CD4-positive, alpha-beta T cell treated with Interleukin-4 for 1 hour (primary cell): ENCODE measurements at places on chromosomes 16 and 17.

DNA sequence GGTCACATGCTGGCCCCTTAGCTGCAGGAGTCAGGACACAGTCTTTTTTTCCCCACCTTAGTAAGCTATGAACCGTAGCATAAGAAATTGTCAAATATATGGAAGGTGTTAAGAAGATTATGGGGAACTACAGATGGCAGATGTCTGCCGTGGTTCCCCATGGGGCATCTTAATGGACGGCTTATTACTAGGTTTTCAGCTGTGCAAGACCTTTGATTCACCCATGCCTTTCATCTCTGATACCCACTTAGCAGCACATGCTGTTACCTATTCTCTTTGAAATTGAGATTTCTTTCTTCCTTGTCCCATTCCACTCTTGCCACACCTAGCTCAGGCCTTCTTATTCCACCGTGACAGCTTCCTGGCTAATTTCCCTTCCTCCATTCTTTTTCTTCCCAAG is 70.7 kb downstream of the RPTOR start:
- no peak for DNase-seq

- no peak for DNase-seq
Measured at GRCh38 chr17:9343516-9343915, 232.1 kb downstream of the STX8 start.

DNA sequence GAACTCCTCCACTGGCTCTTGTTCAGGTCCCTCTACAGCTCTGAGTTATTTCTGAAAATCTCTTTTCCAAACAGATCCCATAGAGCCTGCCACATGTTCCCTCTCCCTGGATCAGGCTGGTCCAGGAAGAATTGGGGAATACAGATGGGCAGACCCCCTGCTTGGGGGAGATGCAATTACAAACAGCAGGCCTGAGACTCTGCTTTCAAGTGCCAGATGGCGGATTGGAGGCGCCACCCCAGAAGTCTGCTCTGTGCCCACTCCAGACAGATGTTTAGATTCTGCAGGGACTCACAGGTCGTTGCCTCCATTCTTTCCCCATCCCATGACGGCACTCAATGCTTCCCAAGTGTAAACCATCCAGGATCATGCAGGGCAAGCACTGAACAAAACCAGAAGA is 316.6 kb downstream of the SLC39A11 start:
- no peak for DNase-seq

- no peak for DNase-seq
Measured at GRCh38 chr17:62661337-62661736, 33.9 kb downstream of the MRC2 start.

DNA sequence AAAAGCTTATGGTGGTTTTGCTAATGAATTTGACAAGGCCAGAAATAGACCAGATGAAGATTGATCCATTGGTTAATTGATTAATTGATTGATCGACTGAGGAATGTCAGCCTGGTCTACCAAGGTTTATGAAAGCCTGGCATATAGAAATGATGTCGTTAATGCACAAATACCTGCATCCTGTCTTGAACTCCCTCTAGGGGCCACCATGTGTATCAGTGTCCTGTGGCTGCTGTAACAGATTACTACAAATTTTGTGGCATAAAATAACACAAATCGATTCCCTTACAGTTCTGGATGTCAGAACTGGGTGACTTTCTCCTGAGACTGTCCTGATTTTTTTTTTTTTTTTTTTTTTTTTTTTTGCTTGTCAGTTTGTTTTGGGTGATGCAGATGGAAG is 553.2 kb downstream of the MAF start:
- peak; percentile 41 for DNase-seq

DNA sequence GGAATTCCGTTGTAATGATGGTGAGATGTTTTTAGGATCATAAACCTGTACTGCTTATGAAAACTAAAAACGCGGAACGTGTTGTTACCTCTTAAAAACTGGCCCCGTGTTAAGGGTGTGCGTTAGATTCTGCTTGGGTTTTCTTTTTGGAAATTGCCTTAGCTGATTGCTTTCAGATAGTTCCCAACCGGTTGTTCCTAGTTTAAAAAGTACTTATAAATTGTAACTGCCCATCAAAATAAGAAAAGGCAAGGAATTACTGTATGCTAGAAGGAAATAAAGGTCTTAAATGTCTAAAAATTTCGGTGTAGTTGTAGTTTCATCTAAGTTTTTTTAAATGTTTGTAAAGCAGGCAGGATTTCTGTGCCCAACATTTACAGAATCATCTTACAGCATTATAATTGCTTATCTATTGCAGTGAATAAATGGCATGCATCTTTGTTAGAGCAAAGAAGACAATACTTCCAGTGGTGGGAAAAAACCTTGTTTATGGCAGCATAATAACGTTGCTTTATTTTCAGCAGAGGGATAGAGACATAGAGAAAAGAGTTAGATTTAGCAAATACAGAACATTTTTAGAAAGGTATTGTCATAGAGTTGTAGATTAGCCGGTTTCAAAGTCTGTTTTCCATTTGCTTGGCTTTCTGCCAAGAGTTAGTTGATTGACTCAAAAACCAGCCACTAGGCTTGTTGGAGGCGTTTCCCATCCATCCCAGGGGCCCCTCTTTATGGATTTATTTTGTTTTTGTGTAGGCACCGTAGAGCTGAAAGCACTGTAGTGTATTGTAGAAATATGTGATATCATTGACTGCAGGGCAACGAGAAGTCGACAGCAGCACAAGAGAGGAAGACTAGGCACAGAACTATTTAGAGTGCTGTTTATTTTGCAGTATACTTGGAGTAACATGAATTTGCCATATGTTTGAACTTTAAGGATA is 1.7 kb downstream of the PPM1D start:
- no peak for DNase-seq

- no peak for DNase-seq
Measured at GRCh38 chr16:86827521-86827920, 249.2 kb downstream of the FOXL1 start.

- DNase-seq, result no peak
Measured at GRCh38 chr17:49035470-49036269, 38.5 kb downstream of the IGF2BP1 start.

- DNase-seq, result no peak
Measured at GRCh38 chr16:86625029-86625428, 46.7 kb downstream of the FOXL1 start.

GRCh38 chr16:75143941-75144340 is 4.4 kb upstream of the ZFP1 start:
- no peak for DNase-seq

- DNase-seq, result no peak
Measured at GRCh38 chr16:25812215-25812614, 120.5 kb downstream of the HS3ST4 start.

- DNase-seq, result no peak
Measured at GRCh38 chr16:77298418-77299360, 99.5 kb downstream of the SYCE1L start.

GRCh38 chr17:45018514-45018847 is 33.0 kb downstream of the DCAKD start:
- DNase-seq, result no peak

- DNase-seq, result no peak
Measured at GRCh38 chr16:1053700-1054368, 18.7 kb upstream of the SSTR5 start.

- DNase-seq, result no peak
Measured at GRCh38 chr16:51072591-51072990, 78.5 kb downstream of the SALL1 start.

DNA sequence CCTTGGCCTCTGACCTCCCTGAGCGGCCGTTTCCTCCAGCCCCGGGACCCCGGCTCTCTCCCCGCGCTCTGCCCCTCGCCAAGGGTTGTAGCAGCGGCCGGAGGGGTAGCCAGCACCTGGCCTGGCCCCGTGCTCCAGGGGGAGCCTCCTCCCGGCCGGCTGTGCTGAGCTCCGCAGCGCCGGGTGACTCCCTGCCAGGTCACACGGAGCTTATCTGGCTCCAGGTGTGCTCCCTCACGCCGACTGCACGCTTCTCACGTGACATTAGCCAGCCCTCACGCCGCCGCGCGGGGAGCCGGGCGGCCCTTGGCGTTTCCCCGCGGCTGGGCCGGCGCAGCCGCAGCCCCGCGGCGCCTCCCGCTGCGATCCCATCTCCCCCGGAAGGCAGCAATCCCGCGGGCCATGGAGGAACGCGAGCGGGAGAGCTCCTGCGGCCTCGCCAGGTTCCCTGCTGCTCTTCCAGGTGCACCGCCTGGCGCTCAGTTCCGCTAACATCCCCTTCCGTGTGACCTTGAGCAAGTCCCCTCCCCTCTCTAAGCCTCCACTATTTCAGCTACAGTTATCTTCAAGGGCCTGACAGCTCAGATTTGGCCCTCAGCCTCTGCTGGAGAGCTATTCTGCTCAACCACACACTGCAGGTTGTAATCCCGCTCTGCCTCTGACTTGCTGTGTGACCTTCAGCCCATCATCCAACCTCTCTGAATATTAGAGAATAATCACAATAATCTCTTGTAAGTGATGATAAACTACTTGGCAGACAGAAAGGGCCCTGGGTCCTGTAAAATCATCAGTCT is 3.4 kb downstream of the MYO18A start:
- peak; percentile 42 for DNase-seq

DNA sequence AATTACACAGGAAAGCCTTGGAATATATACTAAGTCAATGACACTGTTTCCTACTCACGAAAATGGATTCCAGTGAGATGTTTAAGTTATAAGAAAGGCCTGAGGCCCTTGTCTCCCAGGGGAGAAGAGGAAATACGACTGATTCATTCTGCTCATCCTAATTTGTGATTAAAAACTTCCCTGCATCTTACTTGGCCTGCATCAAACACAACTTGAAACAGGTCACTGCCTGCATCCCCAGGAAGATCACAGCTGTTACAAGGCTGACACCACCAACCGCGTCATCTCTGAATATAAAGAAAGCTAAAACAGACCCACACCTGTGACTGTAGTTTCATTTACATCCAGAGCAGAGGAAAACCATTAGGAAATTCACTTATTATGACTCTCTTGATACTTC is 121.9 kb downstream of the DNAH3 start:
- DNase-seq, result no peak

DNA sequence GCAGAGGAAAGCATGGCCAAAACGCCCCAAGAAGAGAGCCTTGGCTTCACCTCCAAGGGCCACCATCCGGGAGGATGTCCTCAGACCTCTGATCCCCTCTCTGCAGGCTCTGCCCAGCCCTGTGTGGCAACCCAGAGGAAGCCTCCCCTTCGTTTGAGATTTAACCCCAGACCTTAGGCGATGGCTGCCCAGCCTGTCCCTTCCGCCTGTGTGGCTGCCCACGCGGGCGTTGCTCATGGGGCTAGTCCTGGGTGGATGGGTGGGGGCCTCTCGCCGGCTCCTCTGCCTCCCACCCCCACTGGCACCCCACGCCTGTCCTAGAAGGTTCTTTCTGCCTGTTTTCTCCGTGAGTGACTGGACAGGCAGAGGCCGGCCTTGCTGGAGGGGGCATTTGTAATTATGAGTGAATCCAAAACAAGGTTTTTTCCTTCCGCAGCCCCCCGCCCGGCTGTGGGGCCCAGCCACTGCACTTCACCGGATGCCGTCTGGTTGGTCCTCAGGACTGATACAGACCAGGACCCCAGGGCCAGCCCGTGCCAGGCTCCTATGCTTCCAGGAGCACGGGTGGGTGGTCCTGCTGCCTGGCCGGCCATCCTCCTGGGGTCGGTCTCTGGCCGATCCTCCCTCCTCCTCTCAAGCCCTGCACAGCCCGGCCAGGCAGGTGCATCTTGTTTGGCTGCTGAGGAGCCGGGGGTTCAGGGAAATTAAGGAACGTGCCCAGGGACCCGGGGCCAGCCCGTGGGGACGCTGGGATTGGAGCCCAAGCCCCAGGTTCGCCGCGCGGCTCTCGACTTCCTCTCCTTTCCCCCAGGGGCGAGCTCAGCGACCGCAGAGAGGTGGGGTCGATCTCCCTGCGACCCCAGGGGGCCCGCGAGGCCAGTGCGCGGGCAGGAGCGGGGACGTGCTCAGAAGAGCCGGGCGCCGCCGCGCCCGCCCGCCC is at the start of gene TMEM235:
Gene TMEM235 (plus strand): TSS at position 636 of the 940 bp plus-strand sequence. CDS start 393 bp downstream, outside the sequence.
- DNase-seq, result no peak

GRCh38 chr17:18194394-18194793 is 10.8 kb downstream of the ALKBH5 start:
- no peak for DNase-seq

- DNase-seq, result no peak
Measured at GRCh38 chr16:88519938-88520653, 50.1 kb upstream of the ZC3H18 start.

DNA sequence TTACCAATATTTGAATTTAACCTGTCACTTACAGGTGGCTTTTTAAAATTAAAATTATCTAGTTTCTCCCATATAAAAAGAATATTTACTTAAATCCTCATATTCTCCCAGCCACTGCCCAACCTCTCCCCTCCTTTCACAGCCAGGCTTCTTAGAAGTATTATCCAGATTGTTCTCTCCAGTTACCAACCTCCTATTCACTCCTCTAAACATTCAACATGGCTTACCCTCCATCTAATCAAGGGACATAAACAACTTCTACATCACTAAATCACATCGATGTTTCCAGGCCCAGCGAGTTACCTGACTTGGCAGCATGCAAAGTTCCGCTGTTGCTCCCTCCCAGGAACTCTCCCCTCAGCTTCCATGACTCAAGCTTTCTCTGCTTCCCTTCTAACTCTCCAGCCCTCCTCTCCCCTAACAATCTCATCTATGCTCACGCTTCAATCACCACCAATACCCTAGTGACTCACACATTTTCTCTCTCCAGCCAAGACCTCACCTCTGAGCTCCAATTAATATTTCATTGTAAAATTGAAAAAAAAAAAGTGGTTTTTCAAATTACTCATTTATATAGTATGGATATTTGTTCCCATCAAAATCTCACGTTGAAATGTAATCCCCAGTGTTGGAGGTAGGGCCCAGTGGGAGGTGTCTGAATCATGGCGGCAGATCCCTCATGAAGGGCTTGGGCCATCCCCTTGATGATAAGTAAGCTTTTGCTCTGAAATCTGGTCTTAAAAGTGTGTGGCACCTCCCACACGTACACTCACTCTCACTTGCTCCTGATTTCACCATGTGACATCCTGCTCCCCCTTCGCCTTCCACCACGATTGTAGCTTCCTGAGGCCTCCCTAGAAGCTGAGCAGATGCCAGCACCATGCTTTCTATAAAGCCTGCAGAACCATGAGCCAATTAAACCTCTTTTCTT is 88.5 kb downstream of the HELZ start:
- no peak for DNase-seq

GRCh38 chr16:69621225-69621624 is 55.5 kb downstream of the NFAT5 start:
- DNase-seq, result no peak

- no peak for DNase-seq
Measured at GRCh38 chr16:49377196-49377755, 3.7 kb downstream of the C16orf78 start.

DNA sequence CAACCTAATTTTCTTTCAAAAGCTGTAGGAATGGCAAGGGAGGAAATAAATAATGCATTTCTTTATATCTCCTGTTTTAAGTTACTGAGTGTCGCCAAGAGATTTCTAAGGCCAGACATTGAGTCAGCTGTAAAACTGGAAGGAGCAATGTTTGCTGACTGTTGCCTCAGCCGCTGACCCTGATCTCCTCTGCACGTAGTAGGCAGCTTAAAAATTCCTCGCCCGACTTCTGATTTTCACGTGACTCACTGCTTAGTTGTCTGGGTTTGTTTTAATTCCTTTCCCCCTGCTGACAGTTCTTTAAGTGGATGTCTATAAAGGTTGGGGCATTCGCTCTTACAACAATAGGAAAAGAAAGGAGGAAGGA is 100.6 kb downstream of the WWOX start:
- no peak for DNase-seq
